ENCODE measurements at places on chromosomes 4 and X. TPM values are rescaled to one million over a fixed set of nuclear protein-coding genes. Genes with fewer than 3 reads are reported as not detected.

The UGT2B10 gene
- total RNA-seq, result 0.09 TPM

The PRSS12 gene
- total RNA-seq, result 0.33 TPM

The GYG2 gene
- total RNA-seq, result 4.4 TPM

The AKAP14 gene
- not detected for total RNA-seq

The PABPC5 gene
- 0.03 TPM for total RNA-seq

The ANKRD17 gene
- total RNA-seq, result 24.1 TPM

The RBM46 gene
- total RNA-seq, result not detected

The MCF2 gene
- total RNA-seq, result not detected

The MFSD8 gene
- 15.4 TPM for total RNA-seq

The GJB1 gene
- total RNA-seq, result not detected

The FAM9B gene
- total RNA-seq, result not detected

The TEX13D gene
- total RNA-seq, result not detected

The HS3ST1 gene
- total RNA-seq, result 0.12 TPM

The FBXW7 gene
- 4.6 TPM for total RNA-seq

The TRMT2B gene
- 16.4 TPM for total RNA-seq

The HPGD gene
- 51.8 TPM for total RNA-seq

The BCOR gene
- 20.6 TPM for total RNA-seq

The TMPRSS11F gene
- total RNA-seq, result not detected

The CCDC120 gene
- 4.5 TPM for total RNA-seq

The NCAPG gene
- 30.1 TPM for total RNA-seq

The MTCP1 gene
- 11.7 TPM for total RNA-seq

The SLC26A1 gene
- 0.31 TPM for total RNA-seq

The DCHS2 gene
- not detected for total RNA-seq

The SORBS2 gene
- 0.31 TPM for total RNA-seq

The CTSO gene
- total RNA-seq, result 0.82 TPM

The TBX22 gene
- total RNA-seq, result not detected

The CD40LG gene
- total RNA-seq, result not detected

The SPIN3 gene
- total RNA-seq, result 5.7 TPM

The OPRPN gene
- total RNA-seq, result not detected

The AGA gene
- total RNA-seq, result 20.9 TPM

The CCNQ gene
- total RNA-seq, result 51.2 TPM

The BOD1L1 gene
- 18.7 TPM for total RNA-seq

The PPP2R3B gene
- total RNA-seq, result 23.5 TPM

The GRPEL1 gene
- 61.5 TPM for total RNA-seq
